ENCODE measurements at places on chromosomes 12 and 14.

GRCh38 chr14:105532735-105533141 is 6.4 kb downstream of the TMEM121 start:
- no peak for DNase-seq

DNA sequence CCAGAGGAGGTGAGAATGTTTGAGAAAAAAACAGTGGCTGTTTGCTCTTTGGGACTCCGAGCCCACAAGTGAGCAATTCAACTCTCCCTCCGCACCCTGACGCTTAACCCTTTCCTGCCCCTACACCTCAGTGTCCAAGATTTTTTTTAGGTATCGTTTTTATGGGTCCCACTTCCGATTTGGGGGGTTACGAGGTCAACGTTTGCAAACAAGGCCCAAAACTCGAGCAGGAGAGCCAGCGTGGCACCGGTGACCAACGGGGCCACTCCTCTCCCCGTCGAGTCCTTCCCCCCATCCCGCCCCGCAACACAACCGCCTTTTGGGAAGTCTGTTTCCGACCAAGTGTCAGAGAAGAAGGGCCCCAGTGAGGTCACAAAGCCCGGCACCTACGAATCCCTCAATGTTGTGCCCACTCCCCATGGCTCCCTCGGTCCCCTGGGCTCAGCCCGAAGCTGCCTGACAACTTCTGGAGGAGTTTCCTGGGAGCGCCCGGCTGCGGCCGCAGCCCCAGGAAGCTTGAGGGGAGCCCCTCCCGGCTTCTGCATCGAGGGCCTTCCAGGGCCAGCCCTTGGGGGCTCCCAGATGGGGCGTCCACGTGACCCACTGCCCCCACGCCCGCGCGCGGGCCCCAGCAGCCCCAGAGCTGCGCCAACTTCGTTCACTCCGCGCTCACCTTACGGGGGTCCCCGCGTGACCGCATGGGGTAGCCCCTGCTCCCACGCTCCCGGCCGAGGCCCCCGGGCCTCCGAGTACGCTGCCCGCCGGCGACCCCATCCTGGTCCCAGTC is 1.2 kb downstream of the CDK2AP1 start:
- DNase-seq = no peak

DNA sequence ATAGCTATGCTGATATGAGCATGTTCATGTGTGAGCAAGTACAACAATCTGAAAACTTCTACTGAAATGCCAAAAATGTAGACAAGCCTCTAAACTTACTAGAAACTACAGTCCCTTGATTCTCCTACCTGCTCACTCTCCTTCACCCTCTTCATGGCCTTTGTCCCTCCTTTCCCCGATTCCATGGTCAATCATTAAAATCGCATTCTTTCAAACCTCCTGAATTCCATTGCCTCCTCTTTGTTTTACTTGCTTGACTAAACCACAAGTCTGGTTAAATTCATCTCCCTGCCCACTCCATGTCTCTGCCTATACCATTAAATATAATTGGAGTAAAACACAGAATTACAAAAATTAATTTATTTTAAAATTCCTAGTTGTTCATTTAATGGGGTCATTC is 33.0 kb upstream of the SSTR1 start:
- DNase-seq = no peak

DNA sequence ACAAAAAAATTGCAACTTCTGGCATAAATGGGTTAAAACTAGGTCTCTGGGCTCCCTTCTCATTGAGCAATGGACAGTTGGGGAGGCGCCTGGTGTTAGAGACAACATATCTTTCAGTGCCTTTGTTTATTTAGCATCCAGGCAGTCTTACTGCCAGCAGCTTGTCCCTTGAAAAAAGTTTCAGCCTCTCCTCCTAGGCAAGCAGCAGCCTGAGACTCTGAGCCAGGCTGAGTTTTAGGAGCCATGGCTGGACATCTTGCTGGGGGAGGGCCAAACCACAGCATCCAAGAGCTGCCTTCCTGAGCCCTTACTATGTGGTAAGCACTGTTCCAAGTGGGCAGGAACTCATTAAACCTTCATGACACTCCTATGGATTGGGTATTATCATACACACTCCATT is 10.1 kb upstream of the JDP2 start:
- DNase-seq = no peak

DNA sequence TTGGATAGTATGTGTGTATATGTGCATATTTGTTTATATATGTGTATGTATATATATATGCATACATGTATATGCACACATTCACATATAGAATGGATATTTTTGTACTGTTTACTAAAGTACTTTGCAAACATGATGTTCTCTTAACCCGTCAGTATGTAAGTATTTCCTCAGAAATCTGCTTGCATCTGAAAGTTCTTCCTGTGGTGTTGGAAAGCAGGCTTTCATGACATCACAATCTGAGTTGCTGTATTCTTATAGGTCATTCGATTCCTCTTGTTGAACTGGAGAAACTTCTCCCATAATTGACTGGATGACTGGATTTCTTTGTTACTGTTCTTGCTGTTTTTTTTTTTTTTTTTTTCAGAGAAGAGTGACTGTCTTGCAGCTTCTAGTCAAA is 29.1 kb downstream of the GABARAPL1 start:
- DNase-seq = no peak
